ENCODE measurements at places on chromosomes 3 and 15.

GRCh38 chr15:52078876-52079700 lies 33.5 kb downstream of the BCL2L10 start:
- DNase-seq, result peak; percentile 64

- DNase-seq, result peak; percentile 18
Measured at GRCh38 chr3:12553921-12554391, 2.9 kb upstream of the MKRN2 start.

- no peak for DNase-seq
Measured at GRCh38 chr3:129321887-129322286, 43.2 kb downstream of the HMCES start.

DNA sequence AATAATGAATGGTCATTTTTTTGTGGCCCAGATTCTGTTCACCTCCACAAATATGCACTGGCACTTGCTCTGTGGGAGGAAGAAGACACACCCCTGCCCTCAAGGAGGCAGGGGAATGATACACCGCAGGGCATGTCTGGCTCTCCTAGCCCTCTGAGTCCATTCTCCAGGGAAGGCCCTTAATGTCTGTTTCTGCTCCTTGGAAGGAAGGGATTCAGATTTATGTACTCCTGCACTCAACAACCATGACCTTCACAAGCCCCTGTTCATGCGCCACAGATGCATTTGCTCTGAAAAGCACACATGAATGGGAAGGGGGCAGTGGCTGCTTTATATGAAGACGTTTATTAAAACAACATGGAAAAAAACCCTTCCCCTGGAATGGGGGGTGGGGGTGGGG lies 333.8 kb downstream of the EPHB1 start:
- DNase-seq, result no peak

GRCh38 chr3:112689385-112689784 lies 48.4 kb upstream of the CCDC80 start:
- DNase-seq, result no peak

DNA sequence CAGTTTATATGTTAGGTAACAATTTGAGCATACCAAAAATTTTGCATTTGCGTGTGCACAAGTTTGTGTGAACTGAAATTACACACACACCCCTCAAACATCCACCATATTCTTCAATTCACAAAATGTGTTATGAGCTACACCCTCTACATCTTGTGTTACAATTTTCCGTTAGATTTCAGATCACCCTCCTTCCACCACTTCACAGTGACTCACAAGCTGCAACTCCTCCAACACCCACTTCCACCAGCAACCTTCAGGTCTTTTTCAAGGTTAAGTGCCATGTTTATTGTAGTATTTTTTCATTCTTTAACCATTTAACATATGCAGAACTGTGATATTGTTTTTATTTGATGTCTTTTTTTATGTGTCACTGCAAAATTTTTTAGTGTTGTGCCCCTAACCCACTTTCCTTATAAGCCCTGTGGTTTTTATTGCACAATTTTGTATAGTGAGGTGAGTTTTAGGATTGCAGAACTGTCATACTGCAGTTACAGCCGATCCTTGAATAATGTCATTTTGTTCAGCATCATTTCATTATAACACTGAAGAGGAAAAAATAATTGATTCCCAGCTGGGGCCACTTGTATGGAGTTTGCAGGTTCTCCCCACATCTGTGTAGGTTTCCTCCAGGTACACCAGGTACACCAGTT lies 148.9 kb downstream of the PLCL2 start:
- DNase-seq, result peak; percentile 20

- DNase-seq, result no peak
Measured at GRCh38 chr3:14283092-14283812, 104.6 kb downstream of the LSM3 start.

- peak; percentile 65 for DNase-seq
Measured at GRCh38 chr3:65338571-65338970, 650.8 kb upstream of the ADAMTS9 start.

- DNase-seq, result no peak
Measured at GRCh38 chr3:129505341-129505740, 23.1 kb upstream of the RHO start.

DNA sequence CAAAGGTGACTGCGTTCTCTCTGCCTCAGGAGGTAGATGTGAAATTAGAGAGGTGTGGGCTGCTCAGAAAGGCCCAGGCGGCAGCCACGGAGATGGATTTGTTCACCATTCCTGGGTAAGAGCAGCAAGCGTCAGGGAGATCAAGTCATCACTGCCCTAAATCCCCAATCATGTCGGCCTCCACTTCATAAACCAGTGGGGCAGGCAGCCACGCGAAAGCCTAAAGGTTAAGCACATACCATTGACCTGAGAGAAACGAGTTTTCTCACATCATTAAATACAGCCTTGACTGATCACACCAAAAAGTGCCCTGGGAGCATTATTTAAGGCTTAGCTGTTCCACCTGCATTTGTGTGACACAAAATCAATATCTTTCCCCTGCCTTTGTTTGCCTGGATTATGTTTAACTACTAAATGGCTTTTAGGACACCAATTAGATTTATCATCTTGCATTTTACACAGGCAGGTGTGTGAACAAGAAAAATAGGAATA lies 50.7 kb upstream of the FOXB1 start:
- no peak for DNase-seq

- peak; percentile 56 for DNase-seq
Measured at GRCh38 chr15:68612979-68613740, 34.4 kb downstream of the CORO2B start.

DNA sequence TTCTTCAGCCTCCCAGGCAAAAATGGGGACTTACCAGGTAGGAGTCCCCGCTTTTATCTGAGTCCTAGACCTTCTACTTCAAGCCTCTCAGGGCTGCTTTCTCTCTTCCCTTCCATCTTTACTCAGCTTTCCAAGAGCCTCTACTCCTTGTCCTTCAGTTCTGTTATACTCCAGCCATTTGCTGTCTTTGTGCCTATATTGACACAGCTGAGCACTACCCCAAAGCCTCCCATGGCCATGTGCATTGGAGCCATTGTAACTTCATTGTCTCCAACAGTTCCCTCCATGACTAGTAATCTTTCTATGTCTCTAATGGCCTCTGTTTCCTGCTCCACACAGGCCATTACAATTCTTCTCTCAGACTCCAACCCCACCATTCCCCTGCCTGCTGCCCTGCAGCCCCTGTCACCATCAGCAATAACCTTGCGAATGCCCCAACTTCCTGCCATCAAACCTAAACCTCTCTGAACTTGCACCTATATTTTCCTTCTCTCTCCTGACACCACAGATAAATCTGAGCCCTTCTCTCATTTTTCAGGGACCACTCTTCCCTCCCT lies 77.9 kb upstream of the ADPGK start:
- DNase-seq, result no peak

GRCh38 chr3:155491696-155492095 lies 198.2 kb upstream of the STRIT1 start:
- no peak for DNase-seq
